ENCODE measurements at places on chromosomes 4 and X.
A peak's percentile ranks its signal among the peaks of the same experiment; 100 is the strongest.

GRCh38 chr4:54274795-54275665, 45.9 kb downstream of the PDGFRA start:
- no peak for DNase-seq

DNA sequence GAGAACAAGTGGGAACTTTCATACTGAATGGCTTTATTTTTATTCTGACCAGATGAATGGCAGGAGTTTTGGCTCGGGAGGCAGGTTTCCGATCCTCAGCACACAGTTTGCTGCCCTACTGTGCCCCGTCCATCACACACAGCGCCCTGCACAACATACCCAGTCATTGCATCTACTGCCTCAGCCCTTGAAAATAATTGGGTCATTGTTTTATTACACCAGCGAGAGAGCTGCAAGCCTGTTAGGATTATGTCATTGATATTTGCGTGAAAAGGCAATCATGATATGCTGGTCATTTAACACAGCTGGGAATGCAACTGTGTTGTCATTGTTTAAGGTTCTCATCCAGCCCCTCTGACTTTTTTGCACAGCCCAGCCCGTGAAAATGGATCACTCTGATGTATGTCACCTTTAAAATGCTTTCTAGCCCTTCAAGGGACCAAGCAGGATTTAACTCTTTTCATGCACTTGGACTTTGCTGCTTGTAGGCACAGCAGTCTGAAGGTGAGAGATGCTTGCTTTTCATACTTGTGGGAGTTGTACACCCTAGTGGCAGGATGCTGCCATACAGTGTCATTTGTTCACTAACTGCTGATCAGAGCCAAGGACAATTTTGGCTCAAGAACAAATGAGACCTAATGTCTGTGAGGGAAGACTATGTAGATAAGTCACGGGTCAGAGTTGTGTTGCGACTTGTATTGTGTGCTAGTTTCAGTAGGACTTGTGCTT, 62.3 kb downstream of the RTL9 start:
- no peak for DNase-seq

DNA sequence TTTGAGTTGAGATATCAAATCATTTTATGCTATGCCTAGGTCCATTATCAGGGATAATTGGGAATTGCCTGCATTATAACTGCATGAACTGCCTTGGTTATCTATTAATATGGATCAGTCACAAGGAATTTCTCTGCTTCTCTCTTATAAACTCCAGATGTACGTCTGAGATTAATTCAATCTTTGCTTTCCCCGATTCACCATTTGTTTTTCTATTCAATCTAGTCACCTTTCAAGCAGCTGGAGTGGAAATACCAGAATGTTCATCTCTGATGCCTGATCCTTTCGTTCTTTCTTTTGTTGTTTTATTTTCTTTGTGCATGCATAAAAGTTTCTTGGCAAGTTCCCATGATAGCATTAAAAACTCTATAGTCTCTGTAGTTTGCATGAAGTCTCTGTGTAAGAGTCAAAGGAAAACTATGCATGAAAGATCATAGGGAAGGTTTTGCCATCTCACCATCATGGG, 22.6 kb downstream of the SYNPO2 start:
- no peak for DNase-seq

DNA sequence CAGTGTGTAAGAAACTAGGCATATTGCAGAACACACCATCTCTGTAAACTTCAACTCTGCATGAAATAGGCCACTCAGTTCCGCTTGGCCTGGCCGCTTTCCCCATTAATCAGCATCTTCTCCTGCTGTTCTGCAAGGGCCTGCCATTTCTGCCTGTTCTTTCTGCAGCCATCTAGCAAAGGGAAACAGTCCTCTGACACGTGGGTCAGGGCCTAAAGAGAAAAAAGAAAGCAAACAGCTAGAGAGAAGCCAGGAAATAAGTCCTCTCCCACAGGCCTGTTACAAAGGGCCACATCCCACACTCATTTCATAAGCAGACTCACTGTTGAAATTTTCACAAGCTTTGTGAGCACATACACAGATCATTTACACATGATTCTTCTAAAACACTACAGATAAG, 130.1 kb downstream of the PDE5A start:
- DNase-seq = no peak

GRCh38 chr4:88742561-88742960, 44.9 kb upstream of the NAP1L5 start:
- no peak for DNase-seq

DNA sequence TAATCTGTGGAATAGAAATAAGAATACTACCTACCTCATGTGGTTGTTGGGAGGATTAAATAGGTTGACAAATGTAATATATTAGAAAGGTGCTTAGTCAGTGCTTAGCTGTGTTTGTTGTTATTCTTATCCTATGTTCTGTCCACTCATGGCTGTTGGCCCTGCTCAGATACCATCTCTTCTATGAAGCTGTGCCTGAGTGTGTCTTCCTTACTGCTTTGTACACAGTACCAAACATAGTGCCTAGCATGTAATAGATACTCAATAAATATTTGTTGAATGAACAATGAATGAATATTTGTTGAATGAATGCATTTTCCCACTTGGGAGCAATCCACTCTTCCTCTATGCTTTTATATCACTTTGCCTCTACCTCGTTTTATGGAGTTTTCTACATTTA, 57.2 kb downstream of the NHS start:
- DNase-seq = no peak

DNA sequence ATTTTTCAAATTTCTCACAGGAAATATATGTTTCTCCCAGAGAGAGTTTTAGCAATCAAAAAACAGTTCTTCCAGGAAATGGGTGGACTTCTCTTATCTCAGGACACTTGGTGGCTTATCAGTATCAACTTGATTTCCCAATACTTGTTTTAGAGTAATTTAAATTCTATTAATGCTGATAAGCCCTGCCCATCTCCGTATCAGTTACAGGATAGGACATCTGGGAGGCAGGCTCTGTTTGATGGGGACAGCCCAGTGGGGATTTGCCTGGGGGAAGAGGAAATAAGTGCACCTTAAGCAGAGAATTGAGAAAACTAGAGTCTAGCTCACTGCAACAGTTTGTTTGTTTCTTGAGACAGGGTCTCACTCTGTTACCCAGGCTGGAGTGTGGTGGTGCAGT, 43.2 kb upstream of the PDGFRA start:
- no peak for DNase-seq

- DNase-seq = peak; percentile 100
These were observed 5.9 kb upstream of the NAA15 start for GRCh38 chr4:139295206-139295941.

GRCh38 chr4:155807021-155807420, 48.2 kb downstream of the GUCY1B1 start:
- DNase-seq = no peak

- no peak for DNase-seq
These were observed 384.5 kb downstream of the RPA4 start for GRCh38 chrX:97268182-97268680.

GRCh38 chr4:75549019-75549418, 6.8 kb upstream of the ODAPH start:
- DNase-seq = no peak

Measured in activated CD8-positive, alpha-beta memory T cell treated with anti-CD3 and anti-CD28 coated beads for 1 hour (primary cell).